ENCODE measurements at places on chromosomes 1 and 21. TPM values are rescaled to one million over a fixed set of nuclear protein-coding genes. Genes with fewer than 3 reads are reported as not detected.

Gene ANKRD65
- 1.9 TPM for total RNA-seq

Gene GREM2
- total RNA-seq: not detected

Gene LORICRIN
- total RNA-seq: not detected

Gene KRTAP21-2
- not detected for total RNA-seq

Gene CADM3
- total RNA-seq: 0.28 TPM

Gene NMNAT2
- total RNA-seq: 0.39 TPM

- H3K4me1 ChIP-seq: peaks cover 5% of the 10 kb centered on the region
- H3K36me3 ChIP-seq: no peaks in the 10 kb centered on the region
- H3K27me3 ChIP-seq: no peaks in the 10 kb centered on the region
- H3K27ac ChIP-seq: peak within 1 kb of the TSS; percentile 71
- H3K4me3 ChIP-seq: peak within 1 kb of the TSS; percentile 65
These were observed at the start of gene RHBDL2 for GRCh38 chr1:38941527-38942019. Gene RHBDL2, minus strand, starts transcription at chr1:38941830. Its CDS starts 22,618 bp downstream, at chr1:38919212.

GRCh38 chr1:59986516-59987310, 60.1 kb upstream of the CYP2J2 start:
- H3K27me3 ChIP-seq: no peaks in the 10 kb centered on the region
- DNase-seq: no peak
- H3K27ac ChIP-seq: no peak overlapping the region
- H3K4me3 ChIP-seq: no peak overlapping the region
- no peaks in the 10 kb centered on the region for H3K4me1 ChIP-seq
- H3K36me3 ChIP-seq: no peaks in the 10 kb centered on the region

DNA sequence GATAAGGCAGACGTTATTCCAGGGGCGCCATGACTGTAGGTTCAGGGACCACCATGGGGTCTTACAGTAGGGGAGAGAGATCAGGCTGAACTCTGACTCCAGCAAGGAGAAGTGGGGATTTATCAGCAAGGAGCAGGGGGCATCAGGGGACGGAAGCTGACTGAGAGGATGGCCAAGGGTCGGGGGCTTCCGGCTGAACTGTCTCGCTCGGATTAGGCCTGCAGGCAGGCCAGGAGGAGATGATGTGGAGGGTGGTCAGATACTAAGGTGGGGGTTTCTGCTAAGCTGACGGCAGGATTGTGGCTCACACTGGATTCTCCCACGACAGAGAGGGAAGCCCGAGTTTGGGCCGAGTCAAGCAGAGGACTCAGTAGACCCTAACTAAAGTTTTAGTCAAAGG, 186.9 kb upstream of the VAMP3 start:
- DNase-seq: no peak
- H3K4me3 ChIP-seq: no peak overlapping the region
- no peaks in the 10 kb centered on the region for H3K36me3 ChIP-seq
- no peaks in the 10 kb centered on the region for H3K27me3 ChIP-seq

- DNase-seq: no peak
- H3K27me3 ChIP-seq: no peaks in the 10 kb centered on the region
- no peaks in the 10 kb centered on the region for H3K36me3 ChIP-seq
- no peak overlapping the region for H3K4me3 ChIP-seq
- H3K4me1 ChIP-seq: no peaks in the 10 kb centered on the region
These were observed 8.4 kb downstream of the LRP8 start for GRCh38 chr1:53319296-53320101.

- no peak overlapping the region for H3K27ac ChIP-seq
- H3K27me3 ChIP-seq: no peaks in the 10 kb centered on the region
These were observed 1760.3 kb downstream of the NCAM2 start for GRCh38 chr21:22758478-22758877.

GRCh38 chr21:43719748-43720538, 1.0 kb downstream of the PDXK start:
- no peak for DNase-seq
- H3K4me3 ChIP-seq: peak overlapping the region; percentile 75
- H3K27ac ChIP-seq: peak overlapping the region; percentile 79
- peaks cover 33% of the 10 kb centered on the region for H3K4me1 ChIP-seq
- no peaks in the 10 kb centered on the region for H3K27me3 ChIP-seq
- peaks cover 3% of the 10 kb centered on the region for H3K36me3 ChIP-seq

GRCh38 chr1:226195144-226195543, 8.6 kb upstream of the ACBD3 start:
- no peak for DNase-seq
- H3K4me1 ChIP-seq: no peaks in the 10 kb centered on the region
- no peak overlapping the region for H3K4me3 ChIP-seq
- H3K27ac ChIP-seq: no peak overlapping the region
- no peaks in the 10 kb centered on the region for H3K36me3 ChIP-seq
- H3K27me3 ChIP-seq: no peaks in the 10 kb centered on the region

DNA sequence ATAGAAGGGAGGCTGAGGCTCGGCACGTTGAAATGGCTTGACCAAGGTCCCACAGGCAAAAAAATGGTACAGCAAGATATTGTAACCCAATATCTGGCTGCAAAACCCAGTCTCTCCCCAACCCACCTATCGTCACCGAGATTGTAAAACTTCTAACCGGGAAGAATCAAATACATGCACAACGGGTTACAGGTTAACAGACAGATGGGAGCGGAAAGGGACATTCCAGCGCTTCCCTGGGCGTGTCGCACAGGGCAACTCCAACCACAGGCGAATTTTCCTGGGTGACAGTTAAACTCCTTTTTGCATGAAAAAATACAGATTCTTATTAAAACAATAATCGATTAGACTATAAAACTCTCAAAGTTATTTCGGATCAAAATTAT, 31.8 kb upstream of the JUN start:
- H3K36me3 ChIP-seq: no peaks in the 10 kb centered on the region
- DNase-seq: no peak
- H3K27me3 ChIP-seq: no peaks in the 10 kb centered on the region
- H3K4me3 ChIP-seq: peak overlapping the region; percentile 78
- H3K4me1 ChIP-seq: peaks cover 32% of the 10 kb centered on the region

DNA sequence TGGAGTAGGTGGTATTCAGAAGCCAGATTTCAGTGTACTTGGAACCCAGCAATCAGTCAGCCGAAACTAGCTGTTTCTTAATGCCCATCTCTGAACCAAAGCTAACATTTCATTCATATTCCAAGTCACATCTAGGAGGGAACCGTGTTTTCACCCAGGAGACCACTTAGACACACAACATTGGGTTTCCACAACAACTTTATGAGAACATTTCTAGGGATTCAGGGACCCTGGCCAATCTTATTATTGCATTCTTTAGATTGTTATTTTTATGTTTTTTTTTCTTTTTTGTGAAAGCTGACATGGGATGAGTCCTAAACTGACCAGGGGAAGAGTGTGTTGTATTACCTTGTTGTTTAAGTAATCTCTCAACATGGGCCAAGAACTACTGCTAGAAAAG, 72.5 kb upstream of the KIAA0040 start:
- H3K4me3 ChIP-seq: no peak overlapping the region
- no peak for DNase-seq
- no peaks in the 10 kb centered on the region for H3K36me3 ChIP-seq
- no peak overlapping the region for H3K27ac ChIP-seq
- no peaks in the 10 kb centered on the region for H3K4me1 ChIP-seq

DNA sequence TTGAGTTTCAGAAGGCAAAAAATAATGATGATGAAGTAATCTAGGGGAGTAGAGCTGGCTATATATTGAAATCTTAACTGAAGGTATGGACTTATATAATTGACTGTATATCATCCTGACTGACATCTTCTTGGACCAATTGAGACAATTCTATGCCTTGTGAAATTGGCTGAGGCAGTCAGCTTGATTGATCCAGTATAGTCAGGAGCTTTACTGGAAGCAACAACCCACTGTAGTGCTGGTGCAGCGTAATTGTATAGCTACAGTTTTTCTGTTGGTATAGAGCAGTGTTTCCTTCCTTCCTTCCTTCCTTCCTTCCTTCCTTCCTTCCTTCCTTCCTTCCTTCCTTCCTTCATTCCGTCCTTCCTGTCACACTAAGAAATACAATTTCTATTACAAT, 268.0 kb downstream of the NUF2 start:
- no peaks in the 10 kb centered on the region for H3K27me3 ChIP-seq
- no peaks in the 10 kb centered on the region for H3K36me3 ChIP-seq
- no peak overlapping the region for H3K4me3 ChIP-seq
- H3K4me1 ChIP-seq: no peaks in the 10 kb centered on the region
- DNase-seq: no peak

GRCh38 chr21:43571976-43572375, 87.3 kb downstream of the HSF2BP start:
- no peaks in the 10 kb centered on the region for H3K27me3 ChIP-seq
- no peaks in the 10 kb centered on the region for H3K4me1 ChIP-seq
- H3K36me3 ChIP-seq: no peaks in the 10 kb centered on the region
- DNase-seq: no peak
- H3K4me3 ChIP-seq: no peak overlapping the region

- no peak for DNase-seq
- H3K4me1 ChIP-seq: no peaks in the 10 kb centered on the region
- H3K36me3 ChIP-seq: peaks cover 5% of the 10 kb centered on the region
- no peaks in the 10 kb centered on the region for H3K27me3 ChIP-seq
- H3K4me3 ChIP-seq: no peak overlapping the region
- H3K27ac ChIP-seq: no peak overlapping the region
These were observed 224.1 kb downstream of the SLC45A1 start for GRCh38 chr1:8541961-8542521.

GRCh38 chr1:184518736-184519357, 132.0 kb downstream of the C1orf21 start:
- no peaks in the 10 kb centered on the region for H3K36me3 ChIP-seq
- DNase-seq: no peak
- H3K4me1 ChIP-seq: no peaks in the 10 kb centered on the region
- H3K4me3 ChIP-seq: no peak overlapping the region

DNA sequence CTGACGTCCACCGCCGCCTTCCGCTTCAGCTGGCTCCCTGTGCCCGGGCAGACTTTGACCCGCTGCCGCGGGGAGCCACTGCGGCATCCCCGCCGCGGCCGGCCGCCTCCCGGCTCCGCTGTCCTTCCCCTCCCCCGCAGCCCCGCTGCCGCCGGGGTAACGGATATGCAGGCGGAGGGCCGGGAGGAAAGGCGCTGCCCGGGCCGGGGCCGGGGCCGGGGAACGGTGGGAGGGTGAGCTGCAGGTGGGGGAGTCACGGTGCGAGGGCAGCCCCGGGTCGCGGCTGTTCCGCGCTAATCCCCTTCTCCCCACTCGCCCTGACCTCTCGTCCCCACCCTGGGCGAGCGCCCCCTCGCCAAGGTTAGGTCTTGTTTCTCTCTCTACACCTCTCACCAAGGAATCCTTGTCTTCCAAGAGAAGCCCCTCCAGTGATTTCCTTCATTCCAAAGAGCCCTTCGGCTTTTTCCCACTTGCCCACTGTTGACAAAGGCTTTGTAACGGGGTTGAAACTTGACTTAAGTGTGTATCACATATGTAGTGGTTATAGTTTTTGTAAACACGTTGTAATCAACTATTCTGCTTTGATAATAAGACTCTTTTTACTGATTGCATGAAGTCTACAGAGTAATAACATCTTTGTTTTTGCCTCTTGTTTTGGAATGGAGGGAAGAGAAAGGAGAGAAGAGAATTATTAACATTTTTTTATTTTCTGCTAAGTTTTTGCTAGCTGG, 669 bp downstream of the XPR1 start:
- H3K4me1 ChIP-seq: peaks cover 21% of the 10 kb centered on the region
- no peaks in the 10 kb centered on the region for H3K36me3 ChIP-seq
- H3K27ac ChIP-seq: peak overlapping the region; percentile 91
- H3K27me3 ChIP-seq: no peaks in the 10 kb centered on the region
- DNase-seq: no peak

GRCh38 chr1:50422946-50423669, at the start of gene DMRTA2:
Gene DMRTA2, minus strand, starts transcription at chr1:50423443. Its CDS starts 1,907 bp downstream, at chr1:50421536.
- DNase-seq: no peak
- H3K27me3 ChIP-seq: no peaks in the 10 kb centered on the region
- no peak within 1 kb of the TSS for H3K4me3 ChIP-seq
- no peaks in the 10 kb centered on the region for H3K36me3 ChIP-seq

- no peak for DNase-seq
- peaks cover 6% of the 10 kb centered on the region for H3K4me1 ChIP-seq
- no peaks in the 10 kb centered on the region for H3K36me3 ChIP-seq
These were observed 34.7 kb downstream of the AK2 start for GRCh38 chr1:33002006-33002405.

DNA sequence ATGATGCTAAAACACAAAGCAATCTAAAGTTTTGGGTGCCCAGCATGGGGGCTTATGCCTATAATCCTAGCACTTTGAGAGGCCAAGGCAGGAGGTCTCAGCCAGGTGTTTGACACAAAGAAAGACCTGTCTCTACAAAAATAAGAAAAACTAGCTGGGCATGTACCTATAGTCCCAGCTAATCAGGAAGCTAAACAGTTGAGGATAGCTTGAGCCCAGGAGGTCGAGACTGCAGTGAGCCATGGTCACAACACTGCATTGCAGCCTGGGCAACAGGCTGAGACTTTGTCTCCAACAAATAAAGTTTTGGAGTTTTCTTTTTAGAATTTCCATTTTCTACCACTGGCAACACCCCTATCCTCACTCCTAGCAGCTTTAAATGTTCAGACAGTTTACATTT, 55.1 kb upstream of the GUCA2A start:
- no peak overlapping the region for H3K27ac ChIP-seq
- peaks cover 14% of the 10 kb centered on the region for H3K4me1 ChIP-seq
- H3K4me3 ChIP-seq: no peak overlapping the region
- H3K36me3 ChIP-seq: no peaks in the 10 kb centered on the region

DNA sequence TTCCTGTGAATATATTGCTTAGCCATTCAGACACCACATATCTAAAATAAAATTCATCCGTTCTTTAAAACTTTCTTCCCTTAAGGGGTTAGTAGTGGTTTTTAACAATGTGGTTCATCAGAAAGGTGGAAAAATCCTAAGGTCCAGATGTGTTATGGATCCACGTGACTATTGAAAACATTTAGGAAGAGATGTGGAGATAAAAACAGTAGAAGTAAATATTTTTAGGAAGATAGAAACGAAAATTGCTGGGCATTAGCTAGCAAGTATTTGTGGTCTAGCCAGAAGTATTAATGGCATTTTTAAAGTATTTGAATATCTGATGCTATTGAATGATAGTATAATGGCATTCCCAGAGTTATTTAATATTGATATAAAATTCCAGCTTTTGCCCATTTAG, 180.8 kb downstream of the LTN1 start:
- H3K36me3 ChIP-seq: no peaks in the 10 kb centered on the region
- no peak overlapping the region for H3K4me3 ChIP-seq
- H3K27me3 ChIP-seq: no peaks in the 10 kb centered on the region
- no peaks in the 10 kb centered on the region for H3K4me1 ChIP-seq
